NCI-H1694 treated with DMSO at 0.1 percent for 48 hours (cell line): ENCODE measurements at places on chromosomes 3 and 15.

DNA sequence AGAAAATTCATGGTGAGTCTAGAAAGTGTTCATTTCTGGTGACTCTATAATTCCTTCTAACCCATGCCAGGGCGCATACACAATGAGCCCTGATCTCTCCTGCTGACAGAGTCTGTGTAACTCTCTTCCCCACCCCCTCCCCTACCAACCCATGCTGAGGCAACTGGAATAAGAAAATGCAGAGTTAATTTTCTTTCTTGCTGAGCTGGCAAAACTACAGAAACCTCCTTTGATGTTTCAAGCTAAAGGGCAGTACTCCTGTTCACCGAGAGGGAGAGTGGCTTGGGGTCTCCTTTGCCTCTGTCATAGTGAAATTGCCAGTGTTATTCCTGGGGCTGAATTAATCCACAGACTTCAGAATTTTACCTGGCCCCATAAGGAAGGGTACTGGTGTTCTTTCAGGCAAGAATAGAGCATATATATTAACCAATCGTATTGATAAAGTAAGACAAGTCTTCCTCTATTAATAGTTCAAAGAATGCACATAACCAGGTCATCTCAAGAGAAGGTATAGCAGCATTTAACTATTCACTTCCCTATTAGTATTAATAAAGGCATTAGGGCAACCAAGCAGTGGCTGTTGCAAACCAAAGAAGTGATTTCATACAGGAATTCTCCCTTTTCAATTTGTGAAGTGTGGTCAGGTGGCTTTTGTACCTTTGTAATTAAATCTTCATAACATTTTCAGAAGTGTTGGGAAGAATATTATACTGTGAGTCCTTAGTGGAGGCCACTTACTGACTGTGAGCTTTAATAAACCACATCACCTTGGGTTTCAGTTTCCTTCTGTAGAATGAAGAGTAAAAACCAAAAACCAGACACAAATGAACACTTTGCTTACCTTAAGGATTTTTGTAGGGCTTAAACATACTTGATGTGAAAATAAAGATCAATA, 4.1 kb downstream of the GAP43 start:
- DNase-seq = no peak

- no peak for DNase-seq
These were observed 109.8 kb upstream of the SLC6A11 start for GRCh38 chr3:10706156-10706739.

- no peak for DNase-seq
These were observed 70.3 kb upstream of the BBX start for GRCh38 chr3:107452436-107452835.

DNA sequence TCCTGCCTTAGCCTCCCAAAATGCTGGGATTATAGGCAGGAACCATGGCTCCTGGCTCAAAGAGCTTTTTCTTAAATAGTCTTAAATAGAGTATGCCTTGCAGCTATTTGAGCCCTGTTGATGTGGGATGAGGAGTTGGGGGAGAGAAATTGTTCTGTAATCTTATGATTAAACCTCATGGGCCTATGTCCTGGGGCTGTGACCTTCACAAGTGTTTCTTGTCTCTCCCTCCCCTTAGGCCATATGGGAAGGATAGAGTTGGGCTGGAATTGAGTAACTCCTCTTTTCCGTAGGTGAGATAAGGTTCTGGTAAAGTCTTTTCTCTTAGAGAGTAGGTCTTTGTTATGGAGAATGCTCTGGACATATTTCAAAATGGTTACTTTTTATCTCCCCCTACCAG, 114.3 kb downstream of the ARNT2 start:
- no peak for DNase-seq

- DNase-seq = no peak
These were observed 198.6 kb downstream of the KBTBD8 start for GRCh38 chr3:67196677-67197076.

GRCh38 chr3:129132097-129132866, 10.7 kb upstream of the RAB43 start:
- DNase-seq = no peak

GRCh38 chr3:89560568-89560967, 453.1 kb downstream of the EPHA3 start:
- DNase-seq = no peak

DNA sequence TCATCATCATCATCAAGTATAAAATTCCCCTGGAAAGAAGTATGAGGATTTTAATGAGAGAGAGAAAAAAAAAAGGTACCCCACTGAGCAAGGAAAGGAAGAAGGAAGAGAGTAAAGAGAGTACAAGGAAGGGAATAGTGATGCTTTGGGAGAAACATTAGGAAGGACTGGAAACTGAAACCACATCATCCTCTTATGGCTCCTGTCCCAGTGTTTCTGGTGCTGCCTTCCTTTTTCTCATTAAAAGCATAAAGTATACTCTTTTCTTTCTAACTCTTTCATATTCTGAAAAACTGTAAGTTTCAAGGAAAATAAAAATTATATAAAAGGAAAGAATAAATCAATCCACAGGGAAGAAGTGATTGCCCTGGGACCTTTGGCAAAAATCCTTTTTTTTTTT, 616.4 kb upstream of the CBLB start:
- DNase-seq = no peak

DNA sequence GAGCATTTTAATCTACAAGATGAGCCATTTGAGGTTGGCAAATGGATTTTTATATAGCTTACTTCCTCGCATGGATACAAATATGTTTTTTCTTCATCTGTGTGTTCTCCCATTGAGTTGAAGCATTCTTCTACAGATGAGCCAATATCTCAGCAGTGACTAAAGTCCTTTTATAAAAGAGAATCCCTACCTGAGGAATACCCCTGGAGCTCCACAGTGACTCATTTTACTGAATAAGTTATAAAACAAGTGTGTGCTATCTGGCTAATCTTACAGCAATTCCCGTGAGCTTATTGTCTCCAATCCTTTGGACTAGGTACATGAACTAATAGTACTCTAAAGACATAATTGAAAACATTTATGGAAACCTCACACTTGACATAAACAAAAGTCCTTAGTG, 354.2 kb upstream of the BCHE start:
- DNase-seq = no peak

GRCh38 chr3:33750211-33750548, 32.1 kb upstream of the CLASP2 start:
- DNase-seq = no peak

GRCh38 chr3:171077261-171077660, 50.7 kb upstream of the SLC2A2 start:
- no peak for DNase-seq

- no peak for DNase-seq
These were observed 265.9 kb downstream of the SHQ1 start for GRCh38 chr3:72582211-72582878.

DNA sequence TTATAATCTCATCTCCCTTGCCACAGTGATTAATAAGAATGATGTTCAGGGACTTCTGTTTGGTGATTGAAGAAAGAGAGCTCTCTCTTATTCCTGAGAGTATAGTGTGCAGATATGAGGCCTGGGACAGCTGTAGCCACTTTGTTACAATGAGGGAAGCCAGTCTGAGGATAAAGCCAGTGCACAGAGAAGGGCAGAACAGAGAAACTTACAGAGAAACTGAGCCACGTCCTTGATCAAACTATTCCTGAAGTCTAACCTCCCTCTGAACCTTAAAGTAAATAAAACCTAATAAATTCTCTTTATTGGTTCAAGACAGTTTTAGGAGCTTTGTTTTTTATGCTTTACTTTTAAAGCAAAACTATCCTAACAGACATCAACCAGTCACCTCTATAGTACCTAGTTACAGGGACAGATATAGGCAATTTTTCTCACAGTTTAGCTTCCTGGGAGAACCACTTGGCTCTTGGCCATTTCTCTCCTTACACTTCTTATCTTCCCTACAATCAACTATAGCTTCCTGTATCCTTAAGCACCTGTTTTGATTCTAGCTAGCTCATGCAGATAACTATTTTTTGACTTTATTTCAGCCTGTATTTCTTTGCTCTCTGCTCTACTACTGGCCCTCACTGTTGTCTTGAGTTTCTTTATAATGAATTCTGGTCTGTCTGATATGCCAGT, 284.4 kb downstream of the SHQ1 start:
- DNase-seq = no peak

DNA sequence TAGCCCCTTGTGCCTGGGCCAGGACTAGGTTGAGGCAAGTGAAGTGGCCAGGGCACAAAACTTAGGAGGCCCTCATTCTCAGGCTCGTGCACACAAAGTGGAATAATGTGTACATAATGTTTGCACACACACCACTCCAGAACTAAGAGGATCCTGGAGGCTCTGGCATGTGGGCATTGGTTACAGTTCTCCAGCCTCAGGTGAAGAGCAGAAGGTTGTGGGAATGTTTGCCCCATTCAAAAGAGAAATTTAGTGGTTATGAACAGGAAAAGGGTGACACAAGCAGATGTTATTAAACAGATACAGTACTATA, 31.3 kb downstream of the ASB7 start:
- no peak for DNase-seq

GRCh38 chr15:91946581-91947292, 93.2 kb downstream of the SLCO3A1 start:
- DNase-seq = no peak

DNA sequence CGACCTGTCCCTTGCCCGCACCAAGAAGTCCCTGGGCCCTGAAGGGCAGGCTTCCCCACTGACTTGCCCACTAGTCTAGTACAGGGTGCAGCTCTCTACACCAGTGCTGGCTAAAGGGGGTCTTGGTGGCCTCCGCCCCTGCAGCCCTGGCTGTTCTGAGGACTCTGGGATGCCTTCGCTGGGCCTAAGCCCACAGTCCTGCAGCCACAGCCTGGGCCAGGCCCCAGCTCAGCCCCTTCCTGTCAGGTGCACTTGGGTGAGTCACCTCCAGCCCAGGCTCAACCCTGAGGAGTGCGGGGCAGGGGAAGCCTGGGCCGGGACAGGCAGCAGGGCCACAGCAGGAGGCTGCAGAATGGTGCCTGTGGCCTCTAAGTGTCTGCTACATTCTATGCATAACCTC, 971 bp downstream of the C3orf22 start:
- DNase-seq = no peak

- no peak for DNase-seq
These were observed 404.0 kb upstream of the WNT5A start for GRCh38 chr3:55891106-55891505.
